ENCODE measurements at places on chromosomes 11 and 22.

- DNase-seq: no peak
Measured at GRCh38 chr11:46437122-46437689, 45.6 kb upstream of the CHRM4 start.

DNA sequence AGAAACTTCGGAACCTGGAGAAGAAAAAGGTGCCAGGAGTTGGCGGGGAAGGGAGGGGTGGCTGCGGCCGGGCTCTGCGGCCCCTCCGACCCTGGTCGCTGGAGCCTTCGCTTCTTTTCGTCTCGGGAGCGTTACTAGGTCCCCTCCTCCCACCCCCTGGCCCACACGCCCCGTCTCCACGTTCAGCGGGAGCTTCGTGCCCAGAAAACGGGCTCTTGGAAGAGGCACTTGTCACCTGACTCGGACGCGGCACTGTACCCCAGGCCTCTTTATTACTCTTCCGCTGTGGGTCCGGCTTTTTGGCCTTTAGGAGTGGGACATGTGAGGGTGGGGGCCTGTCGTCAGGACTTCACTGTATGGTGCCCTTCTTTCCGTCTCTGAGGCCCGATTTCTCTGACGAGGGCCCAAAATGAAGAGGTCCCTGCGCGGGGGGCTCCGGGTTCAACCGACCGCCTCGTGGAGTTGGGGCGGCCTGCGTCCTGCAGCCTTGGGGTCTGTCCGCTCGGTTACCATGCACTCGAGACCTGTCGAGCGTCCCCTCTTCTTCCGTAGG, 1.2 kb downstream of the CAPRIN1 start:
- DNase-seq: peak; percentile 18

- no peak for DNase-seq
Measured at GRCh38 chr11:134498326-134499139, 86.5 kb upstream of the B3GAT1 start.

DNA sequence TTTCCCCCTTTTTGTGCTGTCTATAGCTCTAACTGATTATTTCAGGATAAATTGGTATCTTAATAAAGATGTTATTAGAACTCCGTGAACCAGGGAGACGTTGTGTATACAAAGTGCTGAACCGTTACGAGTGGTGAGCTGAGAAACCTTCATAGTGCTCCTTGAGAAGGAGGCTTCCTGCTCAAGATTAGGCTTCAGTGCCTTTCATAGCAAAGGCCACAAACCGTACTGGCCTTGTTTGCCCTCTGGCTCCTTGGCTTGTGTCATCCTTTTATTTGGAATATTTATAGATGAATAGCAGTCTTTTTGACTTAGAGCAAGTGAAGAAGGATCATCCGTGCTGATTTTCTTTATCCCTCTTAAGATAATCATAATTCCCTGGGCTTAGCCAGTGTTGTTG, 16.3 kb downstream of the EIF3L start:
- no peak for DNase-seq

DNA sequence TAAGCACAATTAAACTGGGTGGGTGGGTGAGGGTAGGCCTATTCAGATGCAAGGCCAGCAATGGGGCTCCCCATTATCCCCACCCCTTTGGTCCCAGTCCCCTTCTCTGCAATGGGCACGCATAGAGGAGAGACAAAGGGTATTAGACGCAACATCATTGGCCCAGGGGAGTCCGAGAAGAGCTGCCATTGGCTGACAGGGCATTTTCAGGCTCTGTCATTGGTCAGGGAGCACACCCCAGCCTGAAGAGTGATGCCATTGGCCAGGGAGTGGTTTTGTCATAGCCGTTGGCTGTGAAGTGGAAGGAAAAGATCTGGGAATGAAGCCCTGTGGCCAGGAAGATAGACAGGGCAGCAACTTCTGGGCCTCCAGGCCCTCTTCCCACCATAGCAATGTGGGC, 2.8 kb upstream of the TRIM3 start:
- no peak for DNase-seq

DNA sequence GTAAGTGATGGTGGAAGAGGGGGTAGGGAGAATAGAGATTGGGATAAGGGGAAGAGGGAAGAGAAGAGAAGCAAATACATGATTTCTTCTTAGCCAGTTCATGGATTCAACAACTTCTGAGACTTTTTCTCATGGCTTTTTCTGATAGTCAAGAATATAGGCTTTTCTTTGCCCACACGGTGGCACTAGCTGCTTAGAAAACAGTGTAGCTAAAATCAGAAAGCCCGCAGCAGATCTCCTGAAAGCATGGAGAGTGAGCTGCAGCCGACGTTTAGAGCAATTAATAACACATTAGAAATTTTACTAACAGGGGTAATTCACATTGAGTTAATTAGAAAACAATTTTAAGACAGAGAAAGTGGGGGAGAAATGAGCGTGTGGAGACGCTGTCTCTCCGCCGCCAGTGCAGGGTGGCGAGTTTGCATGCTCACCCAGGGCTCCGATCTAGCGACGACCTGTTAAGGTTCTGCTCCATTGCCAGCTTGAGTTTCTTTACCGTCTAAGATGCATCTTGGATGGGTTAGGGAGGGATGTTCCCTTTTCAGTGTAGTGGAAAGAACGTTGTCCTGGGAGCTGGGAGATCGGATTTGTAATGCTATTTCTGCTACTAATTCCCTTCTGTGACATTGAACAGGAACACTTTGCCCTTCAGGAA, 3.3 kb upstream of the RAG1 start:
- DNase-seq: peak; percentile 9

GRCh38 chr11:134139873-134140331, 71.0 kb downstream of the JAM3 start:
- DNase-seq: peak; percentile 41

GRCh38 chr11:9953994-9954626, 290.2 kb downstream of the SWAP70 start:
- no peak for DNase-seq

DNA sequence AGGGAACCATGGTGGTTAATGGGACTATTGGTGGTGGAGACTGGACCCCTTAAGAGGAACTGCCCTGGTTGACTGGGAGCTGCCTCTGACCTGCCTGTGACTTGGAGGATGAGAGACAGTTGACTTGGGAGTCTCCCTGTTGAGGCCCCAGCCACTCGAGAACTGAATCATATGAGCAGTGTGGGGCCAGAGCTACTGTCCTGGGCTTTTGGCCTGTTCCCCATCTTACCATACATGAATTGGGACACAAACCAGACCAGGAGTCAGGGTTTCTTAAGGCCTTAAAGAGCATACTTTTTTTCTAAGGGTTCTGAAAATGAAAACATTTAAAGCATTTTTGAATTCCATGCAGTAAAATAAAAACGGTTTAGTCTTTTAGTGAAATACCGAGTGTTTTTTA, 92.8 kb downstream of the TEAD1 start:
- no peak for DNase-seq

- no peak for DNase-seq
Measured at GRCh38 chr11:131242476-131243000, 127.9 kb upstream of the NTM start.

- DNase-seq: no peak
Measured at GRCh38 chr11:12693094-12693478, 18.9 kb downstream of the TEAD1 start.

DNA sequence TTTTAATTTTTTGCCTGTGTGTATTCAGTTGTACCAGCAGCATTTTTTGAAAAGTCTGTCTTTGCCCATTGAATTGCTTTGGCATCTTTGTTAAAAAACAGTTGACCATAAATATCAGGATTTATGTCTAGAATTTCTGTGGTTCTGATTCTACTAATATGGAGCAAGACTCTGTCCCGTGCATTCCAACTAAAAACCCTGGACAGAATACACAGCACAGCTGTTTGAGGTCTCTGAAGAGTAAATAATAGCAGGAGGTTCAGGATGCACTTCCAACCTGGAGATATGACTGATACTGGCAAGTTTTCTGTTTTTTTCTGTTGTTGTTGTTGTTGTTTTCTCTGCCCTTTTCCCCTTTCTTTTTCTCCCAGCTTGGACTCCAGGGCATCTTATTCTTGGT, 141.9 kb downstream of the TMEM135 start:
- DNase-seq: no peak

DNA sequence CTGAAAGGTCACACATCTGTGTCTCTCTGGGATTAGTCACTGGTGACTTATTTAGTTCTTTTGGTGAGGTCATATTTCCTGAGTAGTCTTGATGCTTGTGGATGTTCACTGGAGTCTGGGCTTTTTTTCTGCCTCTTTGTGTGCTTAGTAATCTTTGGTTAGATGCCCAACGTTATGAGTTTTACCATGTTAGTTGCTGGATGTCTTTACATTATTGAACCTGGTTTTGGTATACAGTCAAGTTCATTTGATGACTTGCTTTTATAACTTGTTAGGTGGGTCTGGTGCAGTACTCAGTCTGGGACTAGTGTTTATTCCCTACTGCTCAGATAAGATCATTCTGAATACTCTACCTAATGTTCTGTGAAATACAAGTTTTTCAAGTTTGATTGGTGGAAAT, 26.2 kb upstream of the SLC37A2 start:
- no peak for DNase-seq

GRCh38 chr11:99687320-99687719, 666.6 kb downstream of the CNTN5 start:
- DNase-seq: no peak

DNA sequence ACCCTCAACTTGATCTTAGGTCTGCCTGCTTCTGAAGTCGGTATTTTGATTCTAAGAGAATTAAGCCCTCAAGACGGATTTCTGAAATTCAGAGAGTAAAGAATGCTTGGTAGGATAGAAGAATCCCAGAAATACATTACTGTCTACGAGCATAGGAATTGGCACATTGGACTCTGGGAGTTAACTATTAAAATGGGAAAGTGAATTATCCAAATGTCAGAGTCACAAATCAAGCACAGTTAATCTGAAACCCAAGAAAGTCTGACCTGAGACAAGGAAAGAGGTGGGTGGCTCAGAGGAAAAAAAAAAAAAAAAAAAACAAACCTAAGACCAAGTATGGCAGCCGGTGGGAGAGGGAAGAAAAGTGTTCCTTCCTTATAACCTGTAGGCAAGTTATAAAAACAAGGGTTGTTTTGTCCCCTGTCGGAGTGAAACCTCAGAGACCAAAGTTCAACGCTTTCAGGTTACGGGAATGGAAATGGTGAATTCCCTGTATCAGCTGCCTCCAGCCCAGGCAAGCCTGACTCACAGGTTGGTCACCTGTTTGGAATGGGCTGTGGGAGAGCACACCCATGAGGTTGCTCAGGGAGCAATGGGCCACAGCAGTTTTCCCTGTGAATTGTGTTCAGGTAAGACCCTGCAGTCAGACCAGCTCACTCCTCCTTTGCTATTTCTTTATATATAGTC, 139.0 kb downstream of the ETS1 start:
- no peak for DNase-seq

DNA sequence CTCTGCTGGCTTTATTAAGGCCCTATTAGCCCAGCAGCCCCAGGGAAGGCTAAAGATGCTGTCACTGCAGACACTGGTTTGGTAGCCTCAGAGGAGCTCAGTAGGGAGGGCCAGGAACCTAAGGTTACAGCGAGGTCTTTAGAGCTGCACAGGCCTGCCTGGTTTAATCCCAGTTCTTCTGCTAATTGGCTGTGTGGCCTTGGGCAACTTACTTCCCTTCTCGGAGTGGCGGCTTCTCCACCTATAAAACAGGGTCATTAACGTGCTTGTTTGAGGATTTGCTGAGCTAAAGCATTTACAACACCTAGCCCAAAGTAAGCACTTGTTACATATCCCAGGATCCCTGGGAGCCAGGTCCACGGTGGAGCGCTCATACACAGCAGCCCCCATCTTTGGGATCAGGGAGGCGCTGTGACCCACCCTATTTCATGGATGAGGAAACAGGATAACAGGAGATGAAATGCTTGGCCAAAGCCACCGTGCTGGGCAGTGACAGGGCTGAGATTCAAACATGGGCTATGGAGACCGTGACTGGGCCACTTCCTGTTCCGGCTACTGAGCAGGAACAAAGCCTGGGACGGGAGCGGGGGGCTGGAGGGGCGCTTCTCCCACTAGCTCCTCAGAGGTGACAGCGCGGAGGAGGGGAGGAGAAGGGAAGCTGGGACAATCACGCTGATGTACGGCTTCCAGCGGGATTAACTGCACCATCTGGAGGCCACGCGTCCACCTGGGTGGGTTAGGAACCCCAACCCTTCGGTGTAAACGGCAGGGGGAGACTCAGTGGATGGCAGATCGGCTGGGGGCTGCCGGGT, 61.5 kb downstream of the IGLL1 start:
- DNase-seq: no peak

GRCh38 chr11:117876059-117876340, 458 bp downstream of the FXYD6 start:
- DNase-seq: no peak

- DNase-seq: no peak
Measured at GRCh38 chr11:16512899-16513241, 156.5 kb upstream of the SOX6 start.
